ENCODE measurements at places on chromosomes 4 and X.

GRCh38 chr4:141646969-141647368 lies 10.6 kb downstream of the IL15 start:
- DNase-seq: no peak

DNA sequence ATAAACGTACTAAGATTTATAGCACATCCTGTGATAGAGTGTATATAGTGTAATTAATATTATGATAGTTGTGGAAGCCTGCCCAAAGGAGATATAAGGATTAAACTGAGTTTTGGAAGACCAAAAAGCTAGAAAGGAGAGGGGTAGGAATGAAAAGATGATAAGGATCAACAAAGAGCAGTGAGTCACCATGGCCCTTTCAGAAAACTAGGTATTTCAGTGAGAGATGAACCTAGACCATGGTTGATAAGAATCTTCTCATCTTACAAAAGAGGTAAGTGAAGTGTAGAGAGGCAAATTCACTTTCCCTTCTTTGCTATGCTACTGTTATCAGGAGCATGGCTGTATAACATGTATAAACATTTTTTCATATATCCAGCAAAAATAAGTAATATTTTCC lies 133.8 kb upstream of the PLAC1 start:
- DNase-seq: no peak

DNA sequence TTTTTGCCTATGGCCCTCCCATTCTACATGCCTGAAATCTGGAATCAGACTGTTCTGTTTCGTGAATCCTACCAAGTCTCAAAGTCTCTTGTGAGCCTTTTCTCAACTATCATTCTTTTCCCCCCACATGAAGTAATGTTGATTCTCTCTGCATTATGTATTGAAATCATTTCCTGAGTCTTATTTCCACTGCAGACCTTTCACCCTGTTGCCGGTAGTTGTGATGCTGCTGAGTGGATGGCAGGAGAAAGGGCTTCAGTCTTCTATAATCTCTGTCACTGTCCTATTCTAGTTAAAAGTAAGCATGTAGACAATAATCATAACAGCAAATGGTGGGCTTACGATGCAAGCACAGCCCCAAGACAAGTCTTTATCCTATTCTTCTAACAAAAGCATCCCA lies 75.0 kb downstream of the TBC1D9 start:
- DNase-seq: no peak

DNA sequence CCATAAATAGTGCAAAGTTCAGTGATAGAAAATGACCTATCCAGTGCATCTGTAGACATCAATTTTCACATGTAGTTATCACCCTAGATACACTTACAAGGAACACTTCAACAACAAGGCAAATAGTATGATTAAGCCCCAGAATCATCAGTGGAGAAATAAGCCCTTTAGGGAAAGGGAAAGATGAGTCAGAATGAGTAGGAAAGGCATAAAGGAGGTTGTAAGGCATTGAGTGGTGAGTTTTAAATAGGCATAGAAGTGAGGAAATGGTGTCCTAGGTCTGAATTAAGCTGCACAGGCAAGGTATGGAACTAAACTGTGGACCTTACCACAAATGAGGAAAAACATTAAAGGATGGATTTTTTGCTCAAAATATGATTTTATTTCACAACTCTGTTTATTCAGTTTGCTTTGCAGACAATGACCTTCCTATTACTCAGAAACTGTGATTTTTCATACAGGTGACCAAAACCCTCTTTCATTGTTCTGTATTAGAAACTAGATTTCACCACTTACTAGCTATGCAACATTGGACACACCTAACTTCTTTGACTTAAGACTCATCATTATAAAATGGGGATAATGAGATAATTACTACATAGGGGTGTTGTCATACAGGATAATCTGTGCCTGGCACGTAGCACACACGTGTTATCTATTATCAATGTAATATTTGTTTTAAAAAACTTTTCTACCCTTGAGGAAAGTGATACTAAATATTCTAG lies 57.0 kb upstream of the MAP9 start:
- DNase-seq: no peak

DNA sequence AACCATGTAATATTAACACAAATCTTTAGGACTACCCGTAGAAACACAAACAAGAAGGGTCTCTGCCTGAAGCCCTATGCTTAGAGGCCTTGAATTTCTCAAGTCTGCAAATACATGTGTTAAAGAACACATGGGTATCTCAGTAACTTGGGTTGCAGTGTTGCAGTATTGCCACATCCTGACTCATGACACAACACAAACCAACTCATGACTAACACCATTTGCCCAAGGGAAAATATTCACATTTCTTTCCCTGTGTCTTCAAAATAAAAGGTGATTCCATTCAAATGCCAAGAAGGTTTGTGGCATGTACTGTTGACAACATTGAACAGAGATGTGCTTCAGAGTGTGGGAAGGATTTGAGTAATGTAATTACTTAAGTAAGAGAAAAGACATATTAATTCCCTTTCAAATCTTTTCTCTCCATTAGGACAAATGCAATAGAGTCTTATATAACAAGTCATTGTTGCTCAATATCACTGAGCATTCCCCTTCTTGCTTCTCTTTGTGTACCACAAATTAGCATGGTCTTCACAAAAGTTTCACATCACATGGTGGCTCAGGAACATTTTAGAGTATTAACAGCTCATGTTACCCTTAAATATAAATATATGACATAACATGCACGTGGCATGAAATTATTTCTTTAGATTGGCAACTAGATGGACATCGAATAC lies 487.1 kb downstream of the STPG2 start:
- no peak for DNase-seq

- no peak for DNase-seq
Observed at GRCh38 chr4:173529477-173530325, at the start of gene HAND2. TSS of gene HAND2 (minus strand) at chr4:173530229. CDS start at chr4:173529289, 940 bp downstream.

Measured in NCI-H2029 (cell line).